ENCODE measurements at places on chromosomes 11 and 22. TPM values are rescaled to one million over a fixed set of nuclear protein-coding genes. Genes with fewer than 3 reads are reported as not detected.

Gene NPAS4
- polyA plus RNA-seq, result 10.6 TPM

Gene ADAMTS8
- polyA plus RNA-seq, result 0.12 TPM

Gene OR5A2
- polyA plus RNA-seq, result not detected

Gene SEC14L6
- not detected for polyA plus RNA-seq

Gene TRIM51
- not detected for polyA plus RNA-seq
